Fibroblast of villous mesenchyme (primary cell): ENCODE measurements at places on chromosomes 13 and 19.

DNA sequence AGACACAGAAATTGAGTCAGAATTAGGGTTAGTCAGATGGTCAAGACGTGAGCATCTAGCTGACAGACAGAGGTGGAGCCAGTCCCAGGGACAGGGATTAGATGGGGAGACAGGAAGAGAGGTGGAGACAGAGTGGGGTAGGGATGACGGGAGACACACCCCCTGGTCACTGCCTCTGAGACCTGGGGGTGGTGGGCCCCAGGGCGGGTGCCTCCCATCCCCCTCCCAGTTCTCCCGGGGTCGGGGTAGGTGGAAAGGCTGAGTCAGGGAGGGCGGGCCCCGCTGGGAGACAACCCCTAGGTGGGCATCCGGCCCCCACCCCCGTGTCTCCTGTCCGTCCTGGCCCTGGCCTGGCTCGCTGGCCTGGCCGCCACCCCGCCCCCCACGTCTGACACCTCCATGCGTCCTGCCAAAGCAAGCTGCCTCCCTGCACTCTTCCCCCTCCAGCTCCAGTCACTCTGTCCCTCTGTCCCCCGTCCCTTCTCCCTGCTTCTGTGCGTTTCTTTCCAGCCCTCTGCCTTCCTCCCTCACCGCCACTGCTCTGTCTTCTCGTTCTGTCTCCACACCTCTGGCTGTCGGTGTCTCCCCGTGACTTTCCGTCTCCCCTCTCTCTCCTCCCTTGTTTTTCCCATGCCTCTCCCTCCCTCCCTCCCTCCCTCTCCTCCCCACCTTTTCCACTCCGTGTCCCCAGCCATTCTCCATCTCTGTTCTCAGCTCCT is 15.1 kb downstream of the CCDC97 start:
- DNase-seq, result peak; percentile 94

GRCh38 chr19:5352229-5352763 is 11.7 kb upstream of the PTPRS start:
- no peak for DNase-seq

DNA sequence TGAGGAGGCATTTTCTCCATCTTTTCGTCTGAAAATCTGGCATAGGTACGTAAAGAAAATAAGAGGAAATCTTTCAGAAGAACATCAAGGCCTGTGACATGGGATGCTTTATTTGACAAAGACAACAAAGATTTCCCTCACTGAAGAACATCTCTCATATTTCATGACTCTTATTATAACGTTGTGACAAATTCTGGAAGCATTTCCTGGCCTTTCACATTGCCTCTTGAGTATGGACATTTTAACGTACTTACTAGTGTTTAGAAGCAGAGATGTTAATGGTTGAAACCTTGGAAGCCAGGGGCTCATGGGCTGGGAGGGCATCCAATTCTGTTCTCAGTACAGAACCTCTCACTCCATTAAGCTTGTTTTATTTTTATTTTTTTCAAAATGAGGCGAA is 210.8 kb downstream of the DCT start:
- no peak for DNase-seq

- DNase-seq, result no peak
These were observed 31.8 kb downstream of the PEX11G start for GRCh38 chr19:7456964-7457541.

GRCh38 chr19:13091400-13092157 is 11.1 kb downstream of the LYL1 start:
- peak; percentile 67 for DNase-seq

DNA sequence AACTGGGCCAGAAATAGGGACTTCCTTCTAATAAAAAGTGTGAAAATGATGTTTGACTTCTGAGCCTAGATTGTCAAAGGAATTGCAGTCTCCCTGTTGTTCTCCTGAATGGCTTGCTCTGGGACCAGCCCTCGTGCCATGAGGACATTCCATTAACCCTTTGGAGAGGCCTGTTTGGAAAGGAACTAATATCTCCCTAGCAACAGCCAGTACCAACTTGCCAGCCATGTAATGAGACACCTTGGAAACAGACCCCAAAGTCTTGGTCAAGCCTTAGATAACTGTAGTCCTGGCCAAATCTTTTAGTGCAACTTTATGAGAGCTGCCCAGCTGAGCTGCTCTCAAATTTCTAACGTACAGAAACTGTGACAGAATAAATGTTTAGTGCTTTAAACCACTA is 8.2 kb upstream of the SIAH3 start:
- DNase-seq, result no peak

- DNase-seq, result no peak
These were observed 1.7 kb downstream of the CEACAM5 start for GRCh38 chr19:41709951-41710645.

DNA sequence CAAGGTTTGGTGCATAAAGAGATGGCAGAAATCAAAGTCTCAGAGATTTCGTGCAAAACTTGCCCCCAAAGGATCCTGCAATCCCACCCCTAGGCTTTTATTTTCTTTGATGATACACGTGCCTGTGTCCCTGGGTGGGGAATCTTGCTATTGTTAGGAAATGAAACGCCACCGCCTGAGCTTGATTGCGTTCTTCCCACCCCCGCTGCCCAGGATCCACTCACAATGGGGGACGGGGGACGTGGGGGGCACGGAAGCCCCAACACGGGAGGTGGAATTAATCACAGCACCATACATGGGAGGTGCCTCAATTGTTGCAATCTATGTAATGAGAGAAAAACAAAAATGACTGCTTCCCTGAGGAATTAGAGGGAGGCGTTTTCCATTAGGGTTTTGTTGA is 39.6 kb downstream of the ZNRF4 start:
- DNase-seq, result no peak

- no peak for DNase-seq
These were observed 21.2 kb downstream of the SULT2B1 start for GRCh38 chr19:48573163-48573505.

DNA sequence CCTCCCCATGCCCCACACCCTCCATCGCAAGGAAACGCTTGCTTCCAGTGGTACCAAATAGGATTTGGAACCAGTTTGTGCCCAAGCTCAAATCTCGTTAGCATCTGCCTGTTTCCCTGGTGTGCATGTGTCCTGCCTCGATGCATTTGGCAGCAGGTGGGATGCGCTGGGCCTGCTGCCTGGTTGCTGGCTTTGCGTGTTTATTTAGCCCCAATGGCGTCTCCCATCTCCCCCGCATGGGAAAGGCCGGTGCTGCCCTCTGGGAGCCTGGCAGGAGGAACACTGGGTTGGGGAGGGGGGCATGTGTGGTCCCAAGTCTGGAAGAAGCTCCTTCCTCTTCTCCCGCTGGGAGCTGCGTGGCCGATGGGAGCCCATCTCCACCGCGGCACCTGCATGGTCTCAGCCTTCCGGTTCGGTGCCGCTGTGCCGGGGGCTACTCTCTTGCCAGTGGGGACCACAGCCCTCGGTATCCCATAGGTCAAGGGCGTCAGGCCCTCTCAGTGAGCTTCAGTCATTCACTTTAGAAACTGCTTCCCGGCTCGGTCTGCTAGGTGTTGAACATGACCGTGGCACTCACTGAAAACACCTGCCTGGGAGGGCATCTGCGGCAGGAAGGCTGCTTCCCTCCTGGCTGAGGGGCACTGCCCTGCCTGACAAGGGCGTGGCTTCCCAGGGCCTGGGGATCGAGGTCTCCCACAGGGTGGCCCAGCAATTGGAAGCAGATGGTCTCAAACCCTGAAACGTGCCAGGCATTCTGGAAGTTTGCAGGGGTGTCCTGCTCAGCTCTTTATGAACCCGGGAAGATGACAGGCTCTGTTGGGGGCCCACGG is 11.8 kb upstream of the F7 start:
- no peak for DNase-seq

DNA sequence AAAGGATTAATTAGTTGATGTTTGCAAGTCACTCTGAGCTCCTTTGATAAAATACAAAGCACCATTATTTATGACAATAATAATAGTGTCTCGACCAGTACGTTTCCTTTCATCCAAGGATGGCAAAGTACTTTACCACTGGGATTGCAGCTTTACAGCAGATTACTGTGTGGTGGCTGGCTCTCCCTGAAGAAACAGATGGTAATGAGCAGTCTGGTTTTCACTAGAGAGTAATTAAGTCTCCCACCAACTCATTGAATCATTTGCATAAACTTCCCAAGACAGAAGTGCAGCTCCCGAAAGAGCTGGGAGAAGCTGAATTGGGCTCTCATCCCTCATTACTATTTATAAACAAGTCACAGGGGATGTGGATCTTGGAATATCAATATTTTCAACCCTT is 48.7 kb downstream of the KLF5 start:
- no peak for DNase-seq

- peak; percentile 99 for DNase-seq
These were observed 26.1 kb downstream of the GAS6 start for GRCh38 chr13:113837560-113838355.

DNA sequence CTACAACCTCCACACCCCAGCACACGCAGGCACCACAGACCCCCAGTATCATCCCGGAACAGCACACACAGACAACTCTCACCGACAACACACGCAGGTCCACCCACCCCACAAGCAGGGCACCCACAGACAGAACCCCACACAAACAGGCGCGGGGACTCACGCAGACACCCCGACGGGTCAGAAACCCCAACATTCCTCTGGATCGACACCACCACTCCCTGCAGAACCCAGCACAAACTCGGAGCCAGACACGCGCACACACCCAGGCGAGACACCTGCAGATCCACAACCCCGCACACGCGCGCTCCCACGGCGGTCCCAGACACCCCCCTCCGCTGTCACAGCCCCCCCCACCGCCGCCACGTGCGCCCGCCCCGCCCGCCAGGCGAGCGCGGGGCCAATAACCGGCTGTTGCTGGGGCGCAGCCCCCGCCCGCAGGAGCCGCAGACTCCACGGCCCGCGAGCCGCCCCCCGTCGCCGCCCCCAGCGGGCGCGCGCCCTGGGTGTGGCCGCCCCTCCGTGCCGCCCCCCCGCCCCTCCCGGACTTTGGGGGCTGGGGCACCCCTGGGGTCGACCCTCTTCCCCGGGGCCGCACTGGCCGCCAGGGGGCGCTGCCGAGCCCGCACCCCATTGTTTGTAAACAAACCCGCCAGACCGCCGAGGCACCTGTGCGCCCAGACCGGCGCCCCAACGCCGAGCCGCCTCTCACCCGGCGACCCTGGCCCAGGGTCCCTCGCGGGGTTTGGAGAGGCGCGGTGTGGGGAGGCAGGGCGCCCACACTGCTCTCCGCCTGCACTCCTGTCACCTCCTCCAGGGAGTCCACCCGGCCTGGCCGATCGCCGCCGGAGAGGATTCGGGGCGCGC is 712 bp downstream of the BBC3 start:
- peak; percentile 68 for DNase-seq

GRCh38 chr19:31592456-31592855 is 243.2 kb upstream of the TSHZ3 start:
- no peak for DNase-seq

- DNase-seq, result no peak
These were observed 11.8 kb downstream of the PGLS start for GRCh38 chr19:17522988-17523872.

DNA sequence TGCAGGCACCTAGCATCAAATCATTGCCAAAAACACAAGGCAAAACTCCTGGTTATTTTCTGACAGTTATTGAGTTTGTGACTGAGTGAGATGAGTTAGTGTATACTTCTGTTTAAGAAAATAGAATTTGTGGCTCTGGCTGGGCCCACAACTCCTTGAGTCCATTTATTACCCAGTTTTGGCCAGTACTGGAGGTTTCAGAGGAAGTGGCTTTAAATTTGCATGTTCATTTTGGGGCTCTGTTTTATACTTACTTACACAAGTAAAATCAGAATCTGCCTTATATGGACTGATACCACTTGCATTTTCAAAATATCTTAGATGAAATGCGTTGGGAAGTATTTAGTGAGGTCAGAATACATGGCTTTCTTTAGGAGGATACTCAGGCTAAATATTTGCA is 29.0 kb downstream of the TNFSF11 start:
- DNase-seq, result no peak

GRCh38 chr13:36143738-36144137 is 12.6 kb upstream of the DCLK1 start:
- no peak for DNase-seq

DNA sequence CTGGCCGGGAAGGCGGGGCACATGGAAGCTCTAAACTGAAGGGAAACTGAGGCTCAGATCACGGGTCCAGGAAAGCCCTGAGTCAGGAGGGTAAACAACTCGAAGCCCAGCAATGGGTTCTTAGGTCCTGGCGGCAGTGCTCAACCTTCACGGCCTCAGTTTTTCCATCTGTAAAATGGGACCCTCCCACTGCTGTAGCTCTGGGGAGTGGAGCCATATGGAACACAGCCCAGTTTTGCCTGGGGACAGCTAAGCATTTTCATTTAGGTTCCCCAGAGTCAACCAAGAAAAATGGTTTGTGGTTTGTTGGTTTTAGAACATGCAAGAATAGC is 30.4 kb downstream of the CEBPG start:
- DNase-seq, result no peak

DNA sequence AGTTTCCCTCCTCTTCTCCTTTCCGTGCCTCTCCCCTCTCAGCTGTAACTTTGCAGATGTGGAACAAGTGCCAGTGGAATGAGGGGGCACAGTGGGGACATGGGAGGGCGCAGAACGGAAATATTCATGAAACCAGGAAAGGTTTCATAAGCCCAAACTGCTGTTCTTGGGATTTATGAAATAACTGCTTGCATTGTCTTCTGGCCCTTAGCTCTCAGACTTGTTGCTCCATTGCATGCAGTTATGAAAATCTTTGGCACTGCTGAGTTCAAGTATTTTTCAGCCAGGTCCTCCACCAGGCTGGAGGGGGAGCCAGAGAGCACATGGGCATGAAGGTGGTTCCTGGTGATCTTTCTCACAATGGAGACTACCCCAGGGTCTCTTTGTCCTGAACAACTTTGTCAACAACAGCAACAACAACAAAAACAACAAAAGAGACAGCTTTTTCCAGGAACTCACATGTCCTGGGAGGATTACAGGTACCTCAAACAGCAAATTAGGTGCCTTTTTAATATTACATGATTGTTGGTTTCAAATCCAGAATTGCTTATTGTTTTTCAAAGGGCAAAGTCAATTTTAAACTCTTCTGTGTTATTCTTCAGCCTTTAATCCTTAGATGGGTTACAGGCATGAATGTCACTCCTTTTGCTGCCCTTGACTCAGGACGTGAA is 1.5 kb downstream of the RGCC start:
- DNase-seq, result peak; percentile 63

DNA sequence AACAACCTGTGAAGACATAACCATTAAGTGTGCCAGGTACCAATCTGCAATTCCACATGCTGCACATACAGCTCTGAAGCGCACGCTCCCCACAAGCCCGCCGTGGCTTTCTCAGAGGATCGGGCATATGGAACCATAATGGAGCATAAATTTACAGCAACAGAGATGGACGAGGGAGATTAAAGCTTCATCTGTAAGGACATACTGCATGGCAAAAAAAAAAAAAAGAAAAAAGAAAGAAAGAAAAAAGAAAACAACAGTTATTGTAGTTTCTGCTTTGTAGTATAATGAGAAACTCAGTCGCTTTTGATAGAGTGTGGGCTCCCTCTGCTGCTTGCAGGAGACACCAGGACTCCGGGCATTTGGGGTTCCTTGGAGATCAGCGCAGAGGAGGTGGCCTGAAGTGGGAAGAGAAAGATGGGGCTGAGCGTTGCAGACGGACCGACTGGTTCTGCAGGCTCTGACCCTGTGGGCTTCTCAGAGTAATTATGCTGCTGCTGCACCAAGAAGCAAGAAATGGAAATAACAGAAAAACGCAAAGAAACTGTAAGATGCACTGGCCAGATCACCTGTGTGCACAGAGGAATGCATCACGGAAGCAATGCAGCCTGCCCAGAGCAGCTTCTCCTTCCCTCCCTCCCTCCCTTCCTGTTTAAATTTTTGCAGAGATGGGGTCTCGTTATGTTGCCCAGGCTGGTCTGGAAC is 10.8 kb upstream of the PDCD5 start:
- peak; percentile 71 for DNase-seq

GRCh38 chr19:1882786-1883692 is 2.3 kb downstream of the ABHD17A start:
- no peak for DNase-seq
